Fibroblast of mammary gland (primary cell): ENCODE measurements at places on chromosomes 12 and 14.

- peak; percentile 62 for DNase-seq
Measured at GRCh38 chr14:100048786-100049185, 16.4 kb upstream of the EVL start.

DNA sequence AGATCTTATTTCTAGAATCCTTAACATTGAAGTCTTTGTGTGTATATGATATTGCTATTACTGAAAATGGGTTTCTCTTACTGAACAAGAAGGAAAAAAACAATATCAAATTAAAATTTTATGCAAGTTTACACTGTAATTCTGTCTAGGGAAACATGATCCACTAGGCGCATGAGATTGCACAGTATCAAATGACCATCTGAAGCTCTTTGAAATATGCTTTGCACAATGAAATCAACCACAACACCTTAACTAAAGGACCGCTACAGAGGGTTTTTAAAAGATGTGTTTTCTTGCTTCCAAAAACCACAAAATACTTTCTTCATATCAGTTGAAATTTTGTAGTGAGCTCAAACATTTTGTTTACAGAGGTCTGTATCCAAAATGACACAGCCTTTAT, 15.1 kb upstream of the KERA start:
- DNase-seq: no peak

- DNase-seq: no peak
Measured at GRCh38 chr12:125129591-125130255, 64.5 kb downstream of the AACS start.

DNA sequence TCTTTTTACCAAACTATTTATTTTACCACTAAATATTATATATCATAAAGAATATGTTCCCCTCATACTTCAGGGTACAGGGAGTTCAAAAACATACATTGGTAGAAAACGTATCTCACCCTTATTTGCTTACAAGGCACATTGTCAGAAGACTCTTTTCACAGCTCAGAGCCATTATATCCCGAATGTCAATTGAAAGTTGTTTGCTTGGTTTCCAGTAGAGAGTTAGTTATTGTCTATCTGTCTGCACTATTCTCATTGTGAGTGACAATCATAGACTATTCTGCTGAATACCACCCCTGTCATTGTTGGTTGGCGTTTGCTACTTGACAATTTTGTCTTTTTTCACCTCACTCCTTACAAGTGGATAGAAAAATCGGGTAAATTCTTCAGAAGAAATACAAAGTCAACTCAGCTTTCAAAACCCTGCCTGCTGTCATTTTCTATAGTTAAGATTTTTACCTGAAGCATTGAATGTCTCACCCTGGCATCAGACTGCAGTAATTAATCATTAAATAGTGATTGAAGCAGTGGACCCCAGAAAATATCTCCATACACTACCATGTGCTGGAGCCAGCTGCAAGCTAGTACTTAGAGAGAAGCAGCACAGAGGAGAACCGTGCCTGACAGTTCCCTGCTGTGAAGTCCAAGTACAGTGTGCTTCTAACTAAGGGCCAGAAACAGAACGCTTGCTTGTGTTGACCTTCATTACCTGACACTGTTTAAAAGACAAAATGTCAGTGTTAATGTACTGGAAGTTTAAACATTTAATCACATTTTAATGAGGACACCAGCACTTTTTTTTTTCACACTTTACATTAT, 510.6 kb downstream of the RERGL start:
- no peak for DNase-seq

DNA sequence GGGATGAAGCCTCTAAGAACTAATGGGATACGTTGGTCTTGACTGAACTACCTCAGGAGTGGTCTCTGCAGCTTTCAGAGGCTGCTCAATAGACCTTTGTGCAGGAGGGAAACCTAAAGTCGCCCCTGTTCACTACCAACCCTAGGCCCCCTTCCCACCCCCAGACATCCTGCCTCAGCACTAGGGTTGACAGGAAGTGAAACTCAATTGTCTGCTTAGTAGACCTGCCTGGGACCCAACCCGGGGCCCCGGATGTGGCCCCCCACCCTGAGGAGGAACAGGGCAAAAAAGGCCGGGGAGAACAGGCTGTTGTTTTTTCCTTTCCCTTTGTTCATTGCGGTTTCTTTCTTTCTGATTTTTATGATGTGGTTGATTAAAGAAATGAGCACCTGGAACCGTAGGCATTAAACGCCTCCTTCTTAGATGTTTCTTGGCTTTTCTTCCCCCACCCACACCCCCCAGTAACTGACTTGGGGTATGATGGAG, 1.6 kb upstream of the DGKA start:
- no peak for DNase-seq

GRCh38 chr14:24234095-24235005, 1.6 kb downstream of the GMPR2 start:
- DNase-seq: no peak

DNA sequence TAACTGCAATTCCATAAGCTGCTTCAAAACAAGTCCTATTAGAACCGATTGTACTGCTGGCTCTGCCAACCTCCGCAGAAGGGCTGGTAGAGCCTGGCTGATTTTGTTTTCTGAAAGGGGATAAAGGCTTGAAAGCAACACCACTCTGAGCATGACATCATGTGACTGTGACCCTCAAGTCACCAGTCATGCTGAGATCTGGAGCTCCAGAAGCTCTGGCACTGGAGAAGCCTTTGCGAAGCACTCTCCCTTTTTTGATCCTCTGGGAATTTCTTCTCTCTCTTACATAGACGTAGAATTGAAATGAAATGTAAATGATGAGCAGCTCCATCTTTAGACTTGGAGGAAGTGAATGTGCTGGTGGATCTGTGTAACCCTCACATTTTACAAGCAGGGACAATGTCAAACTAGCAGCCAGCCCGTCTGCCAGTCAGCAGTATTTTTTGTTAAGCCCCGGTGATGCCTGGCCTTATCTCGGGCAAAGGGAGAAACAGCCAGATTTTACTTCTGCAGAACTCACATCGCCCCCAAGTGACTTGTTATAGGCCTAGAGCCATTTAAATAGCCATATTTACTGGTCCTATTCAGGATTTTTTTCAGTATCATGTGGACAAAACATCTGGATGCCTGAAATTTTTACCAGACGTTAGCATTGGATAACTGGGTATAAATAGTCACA, 112.1 kb upstream of the NPAS3 start:
- DNase-seq: peak; percentile 49

DNA sequence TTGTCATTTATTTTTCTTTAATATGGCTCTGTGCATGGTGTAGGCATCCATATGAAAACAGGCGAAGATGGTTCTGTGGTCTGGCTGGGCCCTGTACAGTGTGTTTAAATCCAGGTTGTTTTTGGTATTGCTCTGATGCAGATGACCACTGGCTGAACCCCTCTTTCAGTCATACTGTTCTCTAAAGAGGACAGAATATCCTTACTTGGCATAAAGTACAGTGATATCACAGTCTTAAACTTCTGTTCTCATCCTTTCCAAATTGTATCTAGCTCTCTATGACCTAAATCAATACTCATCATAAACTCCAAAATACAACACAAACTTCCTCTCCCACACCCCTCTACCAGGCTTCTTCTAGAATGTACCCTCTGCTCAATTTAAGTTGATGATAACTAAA, 252.7 kb upstream of the FAR2 start:
- no peak for DNase-seq

- DNase-seq: no peak
Measured at GRCh38 chr12:109308534-109309380, at the start of gene FOXN4. Gene FOXN4, minus strand, starts transcription at chr12:109309284. Its CDS starts 963 bp downstream, at chr12:109308321.

- DNase-seq: peak; percentile 14
Measured at GRCh38 chr12:95303476-95303875, 85.9 kb downstream of the VEZT start.

GRCh38 chr12:59055204-59055860, 135.0 kb upstream of the LRIG3 start:
- DNase-seq: peak; percentile 79

GRCh38 chr14:59463787-59464485, 1.2 kb downstream of the GPR135 start:
- no peak for DNase-seq

DNA sequence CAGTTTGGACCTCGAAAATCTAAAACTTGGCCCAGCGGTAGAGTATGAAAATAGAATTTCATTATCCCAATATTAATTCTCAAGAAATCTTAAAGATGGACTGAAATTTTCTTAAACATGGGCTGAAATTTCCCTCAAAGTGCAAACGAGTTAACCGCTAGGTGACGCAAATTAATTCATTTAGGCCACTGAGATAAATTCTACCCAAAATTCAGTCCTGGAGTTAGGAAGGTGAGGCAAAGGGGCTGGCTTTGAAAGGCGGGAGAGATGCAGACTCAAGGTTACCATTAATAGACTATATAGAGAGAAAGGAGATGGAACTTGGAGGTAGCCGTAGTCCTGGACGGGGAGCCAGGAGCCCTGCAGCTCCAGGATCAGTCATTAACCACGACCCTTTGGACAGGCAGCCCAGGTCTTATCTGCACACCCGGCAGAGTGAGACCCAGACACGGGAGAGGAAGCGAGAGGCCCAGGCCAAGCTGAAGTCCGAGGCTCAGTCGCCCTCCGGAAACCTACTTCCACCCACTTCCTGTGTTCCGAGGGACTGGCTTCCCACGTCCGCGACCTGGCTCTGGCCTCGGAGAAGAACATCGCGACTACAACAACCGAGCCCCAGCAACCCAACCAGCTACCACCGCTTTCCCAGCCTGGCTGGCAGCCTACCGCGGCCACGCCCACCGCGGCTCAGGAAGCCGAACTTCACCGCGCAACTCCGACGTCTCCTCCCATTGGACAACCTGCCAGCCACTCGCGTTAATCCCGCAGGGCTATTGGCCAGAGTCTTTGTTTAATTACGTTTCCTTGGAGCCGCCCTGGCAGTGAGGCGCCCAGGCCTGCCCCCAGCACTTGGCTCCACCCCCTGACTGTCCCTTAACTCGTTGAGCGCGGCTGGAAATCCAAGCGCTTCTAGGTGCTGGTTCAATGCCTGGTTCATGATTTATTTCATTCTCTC, at the start of gene EFCAB11:
TSS of gene EFCAB11 (minus strand) at position 661 of the 952 bp plus-strand sequence. CDS start at position 591, 70 bp downstream.
- DNase-seq: peak; percentile 98
